ENCODE measurements at places on chromosomes 5 and 9.

- DNase-seq = no peak
Observed at GRCh38 chr5:28542987-28543386, 1504.6 kb upstream of the CDH9 start.

DNA sequence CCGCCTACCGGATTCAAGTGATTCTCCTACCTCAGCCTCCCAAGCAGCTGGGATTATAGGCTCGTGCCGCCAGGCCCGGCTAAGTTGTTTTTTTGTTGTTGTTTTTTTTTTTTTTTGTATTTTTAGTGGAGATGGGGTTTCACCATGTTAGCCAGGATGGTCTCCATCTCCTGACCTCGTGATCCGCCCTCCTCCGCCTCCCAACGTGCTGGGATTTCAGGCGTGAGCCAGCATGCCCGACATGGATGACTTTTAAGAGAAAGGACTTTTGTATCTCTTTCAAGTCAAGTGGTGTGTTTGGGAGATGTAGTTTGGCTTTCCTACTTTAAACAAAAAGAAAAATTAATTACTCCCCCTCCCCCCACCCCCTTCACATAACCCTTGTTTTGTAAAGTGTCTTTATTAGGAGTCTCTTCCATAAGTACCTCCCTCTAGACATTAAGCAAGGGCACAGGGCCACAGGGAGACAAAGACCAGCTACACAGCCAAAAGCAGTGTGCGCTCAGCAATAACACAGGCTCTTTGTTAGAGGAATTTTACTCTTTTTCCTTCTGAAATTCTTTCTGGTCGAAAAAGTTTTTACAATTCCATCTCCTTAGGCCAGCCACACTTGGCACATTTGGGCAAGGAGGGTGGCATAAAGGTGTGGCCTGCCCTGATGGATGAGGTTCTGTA, 31.2 kb downstream of the JAKMIP2 start:
- DNase-seq = no peak

DNA sequence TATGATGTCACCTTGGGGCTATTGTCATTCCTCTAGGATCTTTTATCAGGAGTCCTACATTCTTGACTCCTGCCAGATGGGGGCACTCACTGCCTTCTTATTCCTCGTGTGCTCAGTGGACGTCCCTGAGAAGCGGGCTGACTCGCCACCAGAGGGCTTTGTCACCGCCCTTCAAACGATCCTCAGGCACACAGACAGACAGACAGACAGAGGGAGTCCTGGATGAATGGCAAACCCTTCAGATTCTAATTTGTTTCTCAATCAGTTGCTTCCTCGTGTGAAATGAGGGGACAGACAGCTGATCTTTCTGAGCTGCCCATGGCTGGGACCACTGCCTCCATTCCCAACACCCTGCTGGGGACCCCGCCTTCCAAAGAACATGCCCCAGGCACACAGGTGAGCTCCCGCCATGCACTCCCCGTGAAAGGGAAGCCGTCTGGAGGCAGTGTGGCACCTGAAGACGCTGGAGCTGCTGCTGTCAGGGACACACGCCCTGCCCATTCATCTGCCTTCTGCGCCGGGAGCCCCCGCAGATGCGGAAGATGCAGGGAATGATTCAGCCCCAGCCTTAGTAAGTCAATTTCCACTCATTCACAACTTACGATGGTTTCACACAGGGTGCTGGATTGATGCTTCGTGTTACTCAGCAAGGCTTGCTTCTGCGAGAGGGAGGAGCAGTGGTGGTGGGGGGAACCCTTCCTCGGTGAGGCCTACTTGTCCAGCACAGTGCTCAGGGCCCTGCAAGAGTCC, 24.9 kb upstream of the SH3PXD2B start:
- peak; percentile 91 for DNase-seq

DNA sequence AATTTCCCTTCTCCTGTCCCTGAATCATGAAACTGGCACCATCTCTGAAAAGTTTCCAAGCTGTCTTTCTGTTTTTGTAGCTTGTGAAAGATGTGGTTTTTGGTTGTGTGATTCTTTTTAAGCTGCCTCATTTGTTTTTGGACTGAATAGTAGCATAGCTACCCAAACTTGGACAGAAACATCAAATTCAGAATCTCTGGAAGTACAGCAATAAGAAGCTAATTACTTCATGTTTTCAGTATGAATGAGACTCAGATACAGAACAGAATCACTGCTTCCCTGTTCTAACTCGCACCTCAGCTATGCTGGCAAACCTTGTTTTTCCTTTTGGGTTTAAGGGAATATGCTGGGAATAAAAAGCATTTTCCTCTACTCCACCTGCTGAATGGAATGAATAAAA, 101.0 kb downstream of the FGF1 start:
- no peak for DNase-seq

DNA sequence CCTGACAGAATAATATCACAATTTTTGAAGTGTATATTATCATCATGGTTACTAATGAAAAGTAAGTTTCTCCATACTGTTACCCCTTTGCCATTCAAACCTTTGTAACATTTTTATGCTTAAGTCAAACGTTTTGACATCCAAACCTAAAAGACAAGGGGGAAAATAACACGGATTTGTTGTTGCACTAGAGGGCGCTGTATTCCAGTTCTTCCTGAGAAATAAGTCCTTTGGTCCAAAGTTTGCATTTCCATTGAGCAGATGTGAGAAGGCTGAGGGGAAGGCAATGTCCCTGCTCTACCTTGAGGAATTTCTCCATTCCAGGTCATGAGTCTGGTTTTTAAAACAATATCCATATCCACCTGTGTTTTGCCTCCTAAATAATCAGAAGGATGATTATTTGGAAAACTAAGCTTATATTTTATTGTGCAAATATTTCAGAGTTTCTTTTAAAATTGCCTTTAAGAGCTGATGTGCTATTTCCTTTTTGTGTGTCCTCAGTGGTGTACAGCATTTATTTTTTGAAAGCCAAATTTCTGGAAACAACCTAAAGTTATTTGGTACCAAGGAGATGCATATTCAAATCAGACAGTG, 9.7 kb downstream of the LECT2 start:
- DNase-seq = peak; percentile 77

DNA sequence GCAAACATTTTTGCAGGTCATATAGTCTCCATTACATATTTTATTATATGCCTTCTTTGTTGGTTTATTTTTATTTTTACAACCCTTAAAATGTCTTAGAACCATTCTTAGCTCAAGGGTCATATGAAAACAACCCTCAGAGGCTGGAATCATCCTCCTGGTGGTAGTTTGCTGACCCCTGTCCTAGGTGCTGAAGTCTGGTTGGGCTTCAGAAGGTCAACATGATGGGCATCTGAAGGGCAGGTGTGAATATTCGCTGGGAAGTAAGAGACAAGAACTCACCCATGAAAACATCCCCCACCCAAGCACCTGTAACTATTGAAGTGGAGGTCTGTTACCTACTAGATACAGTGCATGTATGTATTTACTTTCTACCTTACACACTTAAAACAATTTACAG, 75.4 kb downstream of the OSMR start:
- DNase-seq = peak; percentile 14

- DNase-seq = no peak
Observed at GRCh38 chr9:69620731-69621130, 51.4 kb downstream of the APBA1 start.

DNA sequence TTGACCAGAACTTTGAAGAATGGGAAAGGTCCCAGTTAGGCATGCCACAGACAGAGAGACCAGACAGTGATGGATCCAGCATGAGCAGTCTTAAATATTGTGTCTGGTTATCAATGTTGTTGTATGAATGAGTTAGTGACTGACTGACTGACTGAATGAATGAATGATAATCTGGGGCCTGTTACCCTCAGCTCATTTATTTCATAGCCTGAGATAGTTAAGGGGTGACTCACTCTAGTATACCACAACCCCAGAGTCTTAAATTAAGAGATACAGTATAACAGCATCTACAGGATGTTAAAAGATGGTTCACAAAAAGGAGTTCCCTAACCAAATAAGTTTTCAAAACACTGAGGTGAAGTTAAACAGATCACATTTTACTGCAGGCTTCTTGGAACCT, 133.5 kb downstream of the SGCD start:
- no peak for DNase-seq

- DNase-seq = no peak
Observed at GRCh38 chr9:36142510-36143244, 6.1 kb downstream of the GLIPR2 start.

DNA sequence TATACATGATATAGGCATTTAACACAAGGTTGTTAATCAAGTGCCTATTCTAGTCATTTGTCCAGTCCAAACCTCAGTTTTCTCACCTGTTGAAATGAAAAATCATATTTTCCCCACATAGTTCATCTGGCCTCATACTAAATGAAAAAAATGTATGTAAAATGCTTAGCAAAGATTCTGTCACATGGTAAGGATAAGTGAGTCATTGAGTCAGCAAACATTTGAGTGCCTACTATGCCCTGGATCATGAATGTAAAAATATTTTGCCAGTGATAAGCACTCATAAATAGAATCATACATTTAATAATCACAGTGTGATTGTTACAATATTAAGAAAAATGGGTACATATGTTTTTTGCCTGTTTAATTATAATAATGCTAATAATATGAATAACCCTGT, 181.2 kb upstream of the PAPPA start:
- no peak for DNase-seq

- DNase-seq = no peak
Observed at GRCh38 chr5:110075656-110076055, 385.9 kb downstream of the MAN2A1 start.

GRCh38 chr9:87255431-87256155, 242.1 kb upstream of the DAPK1 start:
- DNase-seq = no peak

- DNase-seq = no peak
Observed at GRCh38 chr5:37720550-37720952, 119.3 kb downstream of the GDNF start.

GRCh38 chr9:122846371-122846940, 18.1 kb upstream of the PDCL start:
- no peak for DNase-seq

- no peak for DNase-seq
Observed at GRCh38 chr5:95969651-95970358, 8.2 kb upstream of the ELL2 start.

DNA sequence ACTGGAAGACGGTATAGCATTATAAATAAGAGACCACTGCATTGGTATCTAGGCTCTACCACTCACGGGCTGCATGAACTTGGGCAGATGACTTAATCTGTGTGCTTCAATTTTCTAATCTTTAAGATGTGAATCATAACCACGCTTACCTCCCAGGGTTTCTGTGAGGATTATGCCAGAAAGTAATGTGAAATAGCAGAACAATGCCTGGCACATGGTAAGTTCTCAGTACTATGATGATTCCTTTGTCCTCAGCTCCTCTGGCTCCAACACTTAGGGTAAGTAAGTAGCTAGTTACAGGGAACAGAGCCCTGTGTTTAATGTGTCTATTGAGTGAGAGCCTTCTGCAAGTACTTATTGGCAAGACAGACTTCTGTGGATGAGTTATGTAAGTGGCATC, 31.1 kb downstream of the POU4F3 start:
- DNase-seq = no peak

- DNase-seq = no peak
Observed at GRCh38 chr9:85973238-85973637, 32.3 kb downstream of the NAA35 start.

DNA sequence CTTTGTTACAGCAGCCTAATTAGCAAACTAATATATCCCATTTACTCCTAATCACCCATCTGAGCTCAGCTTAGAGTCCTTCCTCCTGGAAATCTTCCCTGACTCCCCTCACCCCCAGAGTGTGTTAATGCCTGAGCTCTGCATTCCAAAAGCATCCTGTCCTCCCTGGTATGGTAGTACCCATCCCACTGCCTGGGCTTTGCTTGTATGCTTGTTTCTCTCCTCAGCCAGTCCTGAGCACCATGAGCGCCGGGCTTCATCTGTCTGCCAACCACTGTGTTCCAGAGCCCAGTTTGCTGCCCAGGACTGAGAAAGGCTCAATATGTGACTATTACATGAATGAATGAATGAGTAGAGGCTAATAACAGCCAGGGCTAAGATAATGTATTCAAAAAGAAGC, 272.4 kb downstream of the CDK5RAP2 start:
- no peak for DNase-seq

DNA sequence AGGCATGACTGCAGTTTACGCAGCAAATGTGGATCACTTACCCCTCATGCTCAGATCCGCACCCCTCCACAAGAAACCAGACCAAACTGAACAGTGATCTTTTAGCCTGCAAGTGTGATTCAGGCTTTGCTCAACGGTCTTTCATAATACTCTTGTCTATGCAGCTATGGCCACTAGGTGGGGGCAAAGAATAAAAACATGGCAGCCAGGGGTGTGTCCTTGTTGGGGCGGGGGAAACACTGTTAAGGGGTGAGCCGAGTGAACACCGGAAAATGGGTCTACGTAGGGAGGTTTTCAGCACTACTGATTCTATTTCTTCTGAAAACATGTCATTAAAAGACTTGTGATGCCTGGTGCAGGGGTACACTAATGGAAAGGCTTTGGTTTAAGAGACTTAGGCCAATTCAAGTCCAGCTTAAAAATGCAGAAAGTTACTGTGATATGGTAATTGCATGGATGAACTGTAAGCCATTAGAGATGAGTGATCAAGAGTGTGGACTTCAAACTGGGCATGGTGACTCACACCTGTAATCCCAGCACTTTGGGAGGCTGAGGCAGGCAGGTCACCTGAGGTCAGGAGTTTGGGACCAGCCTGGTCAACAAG, 49.9 kb upstream of the GPR151 start:
- peak; percentile 18 for DNase-seq

DNA sequence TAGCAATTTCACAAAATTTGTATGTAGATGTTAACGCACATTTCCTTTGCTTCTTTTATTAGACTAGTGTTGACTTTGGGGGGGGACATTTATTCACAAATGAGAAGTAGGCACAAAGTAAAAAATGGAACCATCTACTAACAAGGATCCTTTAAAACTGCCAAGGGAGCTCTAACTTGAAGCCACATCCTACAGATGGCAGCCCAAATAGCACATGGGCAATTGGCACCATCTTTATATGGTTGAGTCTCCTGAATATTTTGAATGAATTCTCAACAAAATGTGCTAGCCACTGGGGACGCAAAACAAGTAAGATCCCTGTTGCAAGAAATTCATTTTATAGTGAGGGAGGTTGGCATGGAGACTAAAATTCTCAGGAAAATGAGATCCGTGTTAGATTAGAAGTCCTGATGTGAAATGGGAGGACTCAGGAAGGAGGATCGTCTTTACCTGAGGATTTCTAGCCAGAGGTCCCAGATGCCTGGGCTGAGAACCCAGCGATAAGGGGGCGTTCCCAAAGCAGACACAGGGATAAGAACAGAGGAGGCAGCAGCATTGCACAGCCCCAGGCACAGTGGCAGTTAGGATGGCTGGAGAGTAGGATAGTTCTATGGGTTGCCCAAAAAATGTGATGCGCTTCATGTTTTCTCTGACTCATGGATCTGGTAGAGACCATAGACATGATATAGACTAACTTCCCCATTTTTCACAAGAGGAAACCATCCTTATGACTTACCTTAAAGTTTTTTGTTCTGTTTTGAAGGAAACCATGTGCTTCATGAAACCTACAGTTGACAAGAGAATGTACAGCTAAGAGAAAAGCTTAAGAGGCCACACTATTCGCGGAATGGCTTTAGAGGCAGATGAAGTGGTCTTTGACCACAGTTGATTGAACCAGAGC, 37.4 kb downstream of the C9orf152 start:
- DNase-seq = no peak

- DNase-seq = no peak
Observed at GRCh38 chr9:95197692-95198271, 119.7 kb downstream of the FANCC start.

GRCh38 chr9:1453636-1454035, 403.5 kb downstream of the DMRT2 start:
- no peak for DNase-seq

GRCh38 chr5:95866435-95867040, 44.0 kb upstream of the GLRX start:
- DNase-seq = no peak
